ENCODE measurements at places on chromosomes 4 and X.

- DNase-seq = no peak
These were observed 249.7 kb downstream of the RAPGEF2 start for GRCh38 chr4:159352609-159353008.

DNA sequence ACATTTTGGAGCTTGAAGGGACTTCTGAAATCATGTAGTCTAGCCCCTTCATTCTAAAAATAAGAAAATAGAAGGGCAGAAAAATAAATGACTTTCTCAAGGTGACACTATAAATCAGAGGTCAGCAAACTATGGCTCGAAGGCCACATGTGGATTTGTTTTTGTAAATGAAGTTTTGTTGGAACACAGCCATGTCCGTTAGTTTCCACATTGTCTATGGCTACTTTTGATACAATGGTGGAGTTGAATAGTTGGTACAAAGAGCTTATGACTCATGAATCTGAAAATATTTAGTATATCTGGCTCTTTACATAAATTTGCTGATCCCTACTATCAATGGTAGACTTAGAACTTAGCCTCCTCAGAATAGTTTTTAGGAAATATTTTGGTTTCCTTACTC, 302.4 kb upstream of the PRPS2 start:
- DNase-seq = peak; percentile 54

GRCh38 chr4:22884157-22884556, 191.4 kb downstream of the GBA3 start:
- no peak for DNase-seq

DNA sequence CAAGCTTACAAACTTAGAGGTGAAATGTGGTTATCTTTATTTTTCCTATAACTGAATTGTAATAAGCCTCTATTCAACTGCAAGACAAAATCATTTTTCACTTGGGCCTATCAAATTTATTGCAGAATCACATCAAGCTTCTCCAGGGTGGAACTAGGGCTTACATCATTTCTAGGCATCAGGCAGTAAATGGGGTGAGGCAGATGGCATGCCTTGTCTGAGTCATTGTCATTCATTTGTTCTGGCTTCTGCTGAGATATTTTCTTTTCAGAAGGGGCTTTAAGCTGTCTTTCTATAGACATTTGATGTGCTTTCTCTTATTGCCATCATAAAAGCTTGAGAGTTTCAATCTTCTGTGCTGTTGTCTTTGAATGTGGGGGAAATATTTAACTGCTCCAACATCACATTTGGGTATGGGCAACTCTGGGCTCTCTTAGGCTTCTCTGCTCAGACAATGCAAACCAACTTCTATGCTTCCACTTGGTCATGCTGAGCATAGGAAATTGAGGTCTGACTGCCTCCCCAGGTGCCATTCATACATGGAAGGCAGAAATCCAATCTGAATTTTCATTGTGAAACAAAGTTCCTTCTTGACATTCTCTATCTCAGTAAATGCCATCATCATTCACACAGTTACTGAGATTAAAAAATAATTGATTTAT, 225.8 kb upstream of the GIMD1 start:
- DNase-seq = no peak

DNA sequence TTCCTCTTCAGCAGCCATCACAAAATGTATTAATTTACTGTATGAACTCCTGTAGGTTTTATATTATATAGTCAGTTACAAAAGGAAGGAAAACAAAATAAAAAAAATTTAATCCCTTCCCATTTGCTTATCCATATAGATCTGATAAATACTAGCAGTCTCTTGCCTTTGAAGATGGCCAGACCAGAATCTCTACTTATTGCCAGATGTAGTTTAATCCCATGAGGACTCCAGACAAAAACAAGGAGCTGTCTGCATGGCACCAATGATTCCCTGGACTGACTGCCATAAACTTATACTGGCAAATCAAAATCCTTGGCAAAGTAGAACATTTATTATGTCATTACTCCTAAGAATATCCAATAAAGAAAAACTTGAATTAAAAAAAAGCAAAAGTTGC, 223.3 kb upstream of the MAB21L2 start:
- DNase-seq = no peak

- DNase-seq = peak; percentile 79
These were observed 31.0 kb downstream of the ALPK1 start for GRCh38 chr4:112327965-112328733.

DNA sequence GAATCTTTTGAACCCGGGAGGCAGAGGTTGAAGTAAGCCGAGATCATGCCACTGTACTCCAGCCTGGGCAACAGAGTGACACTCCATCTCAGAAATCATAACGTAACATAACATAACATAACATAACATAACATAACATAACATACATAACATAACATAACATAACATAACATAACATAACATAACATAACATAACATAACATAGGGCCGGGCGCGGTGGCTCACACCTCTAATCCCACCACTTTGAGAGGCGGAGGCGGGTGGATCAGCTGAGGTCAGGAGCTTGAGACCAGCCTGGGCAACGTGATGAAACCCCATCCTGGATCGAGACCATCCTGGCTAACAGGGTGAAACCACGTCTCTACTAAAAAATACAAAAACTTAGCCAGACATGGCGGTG, 76.7 kb downstream of the NOCT start:
- no peak for DNase-seq

DNA sequence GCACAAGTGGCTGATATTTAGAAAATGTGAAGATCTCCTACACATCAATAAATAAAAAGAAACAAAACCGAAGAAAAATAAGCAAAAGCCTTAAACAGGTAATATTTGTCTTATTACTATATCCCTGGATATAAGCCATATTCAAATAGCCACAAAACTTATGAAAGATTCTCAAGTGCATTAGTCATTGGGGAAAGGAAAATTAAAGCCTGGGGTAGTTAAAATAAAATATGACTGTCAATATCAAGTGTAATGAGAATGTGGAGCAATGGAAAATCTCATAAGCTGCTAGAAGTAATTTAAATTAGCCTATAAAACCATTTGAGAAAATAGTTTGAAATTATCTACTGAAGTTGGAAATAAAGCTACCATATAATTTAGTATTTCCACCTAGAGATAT, 399.9 kb downstream of the GASK1B start:
- no peak for DNase-seq

- DNase-seq = no peak
These were observed 431.6 kb upstream of the MAOA start for GRCh38 chrX:43224496-43224895.

- no peak for DNase-seq
These were observed 37.5 kb downstream of the TBC1D19 start for GRCh38 chr4:26621366-26621765.

DNA sequence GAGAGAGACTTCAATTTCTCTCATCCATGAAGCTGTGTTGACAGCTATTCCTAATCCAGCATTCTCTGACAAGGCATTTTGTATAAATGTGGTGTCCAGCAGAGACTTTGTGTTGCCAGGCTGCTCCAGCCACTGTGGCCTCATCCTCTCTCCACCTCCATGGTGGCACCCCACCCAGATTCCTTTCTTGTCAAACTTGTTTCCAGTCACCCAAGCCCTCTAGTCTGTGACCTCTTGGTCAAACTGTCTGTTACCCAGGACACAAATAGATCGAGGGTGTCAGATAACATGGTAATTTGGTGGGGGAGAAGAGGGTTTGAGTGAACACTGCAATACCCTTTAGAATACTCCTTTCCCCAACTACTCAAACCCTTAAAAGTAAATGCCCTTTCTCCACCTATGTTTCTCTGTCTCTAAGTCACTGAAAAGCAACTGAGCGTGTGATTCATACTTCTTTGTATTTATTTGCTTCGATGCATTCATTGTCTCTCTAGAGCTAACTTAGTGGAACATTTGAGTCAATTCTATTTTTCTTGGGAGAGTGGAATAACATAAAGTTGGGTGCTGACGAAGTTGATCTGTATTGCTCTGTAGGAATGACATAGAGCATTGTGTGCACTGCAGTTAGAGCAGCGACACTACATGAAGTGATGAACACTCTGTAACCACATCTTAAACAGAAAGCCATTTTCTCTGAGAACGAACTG, 13.7 kb downstream of the PITX2 start:
- no peak for DNase-seq

DNA sequence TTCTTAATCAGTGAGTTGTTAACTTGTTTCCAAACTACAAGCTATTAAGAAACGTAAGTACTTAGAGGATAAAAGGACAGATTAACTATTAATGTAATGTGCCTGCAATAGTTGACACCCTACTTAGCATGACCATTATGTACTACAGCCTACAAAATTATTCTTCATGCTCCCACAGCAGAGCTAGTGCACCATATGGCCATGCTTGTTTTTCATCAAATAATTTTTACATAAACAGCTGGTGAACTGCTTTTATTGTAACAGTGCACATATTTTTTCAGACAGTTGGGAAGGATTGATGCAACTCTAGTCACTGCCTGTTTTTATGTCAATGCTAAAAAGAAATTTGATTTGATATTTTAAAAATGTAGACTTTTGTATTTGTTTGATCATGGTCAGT, 10.2 kb upstream of the MAGEB10 start:
- no peak for DNase-seq

- no peak for DNase-seq
These were observed 168.8 kb downstream of the MID1IP1 start for GRCh38 chrX:38970074-38970473.

- no peak for DNase-seq
These were observed 2628.2 kb downstream of the ARAP2 start for GRCh38 chr4:33616121-33616520.

- no peak for DNase-seq
These were observed 47.1 kb downstream of the HTT start for GRCh38 chr4:3121596-3121995.

- no peak for DNase-seq
These were observed 46.5 kb upstream of the CPLX1 start for GRCh38 chr4:872241-872981.

DNA sequence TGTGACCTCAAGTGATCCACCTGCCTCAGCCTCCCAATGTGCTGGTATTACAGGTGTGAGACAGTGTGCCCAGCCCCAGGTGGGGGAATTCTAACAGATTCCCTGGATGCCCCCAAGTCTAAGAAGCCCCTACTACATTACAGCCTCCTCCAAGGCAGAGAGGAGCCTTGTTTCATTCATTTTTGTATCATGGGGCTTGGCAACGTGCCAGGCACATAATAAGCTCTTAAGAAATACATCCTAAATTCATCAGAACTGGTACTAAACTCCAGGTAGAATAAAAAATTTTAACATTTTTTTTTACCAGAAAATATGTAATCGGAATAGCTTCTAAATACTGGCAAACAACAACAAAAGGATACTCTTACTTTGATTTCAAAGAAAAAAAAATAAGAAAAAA, 127.1 kb downstream of the CHIC2 start:
- DNase-seq = peak; percentile 42

DNA sequence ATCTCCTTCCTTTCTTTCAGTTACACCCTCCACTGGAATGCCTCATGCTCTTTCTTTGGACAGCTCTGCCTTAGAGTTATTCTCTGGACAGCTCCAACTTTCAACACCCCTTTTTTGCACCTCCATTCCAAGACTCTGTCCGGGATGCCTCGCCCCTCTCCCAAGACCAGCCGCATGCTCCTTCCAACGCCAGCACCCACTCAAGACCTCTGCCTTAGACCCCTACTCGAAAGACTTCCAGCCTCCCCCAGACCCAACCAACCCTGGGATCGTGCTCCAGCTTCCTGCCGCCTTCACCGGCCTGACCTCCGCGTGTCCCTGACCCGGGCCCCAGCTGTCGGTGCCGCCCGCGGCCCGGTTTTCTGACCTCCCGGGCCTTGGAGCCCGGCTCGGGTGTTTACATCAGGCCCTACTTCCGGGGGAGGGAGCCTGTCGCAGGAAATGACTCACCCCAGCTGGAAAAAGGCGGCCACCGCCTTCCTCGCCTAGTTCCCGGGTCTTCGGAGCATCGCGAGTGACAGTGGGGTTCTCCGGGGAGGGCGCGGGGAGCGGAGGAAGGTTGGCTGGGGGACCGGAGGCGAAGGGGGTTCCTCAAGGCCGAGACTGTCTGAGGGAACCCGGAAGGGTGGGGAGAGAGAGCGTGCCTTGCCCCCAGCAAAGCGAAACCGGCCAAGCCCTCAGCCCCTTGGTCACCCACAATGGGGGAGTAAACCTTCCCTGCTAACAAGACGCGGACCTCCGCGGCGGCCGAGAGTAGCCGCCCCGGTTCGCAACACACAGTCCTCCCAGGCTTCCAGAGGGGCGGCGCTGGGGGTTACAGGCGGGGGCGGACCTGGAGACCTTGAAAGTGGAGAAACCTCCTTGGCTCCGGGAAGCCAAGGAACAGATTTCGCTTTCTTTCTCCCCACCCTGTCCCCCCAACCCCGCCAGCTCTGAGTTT, at the start of gene WDR45:
TSS of gene WDR45 (minus strand) at position 399 of the 940 bp plus-strand sequence. CDS start 1,792 bp downstream, outside the sequence.
- DNase-seq = peak; percentile 68

DNA sequence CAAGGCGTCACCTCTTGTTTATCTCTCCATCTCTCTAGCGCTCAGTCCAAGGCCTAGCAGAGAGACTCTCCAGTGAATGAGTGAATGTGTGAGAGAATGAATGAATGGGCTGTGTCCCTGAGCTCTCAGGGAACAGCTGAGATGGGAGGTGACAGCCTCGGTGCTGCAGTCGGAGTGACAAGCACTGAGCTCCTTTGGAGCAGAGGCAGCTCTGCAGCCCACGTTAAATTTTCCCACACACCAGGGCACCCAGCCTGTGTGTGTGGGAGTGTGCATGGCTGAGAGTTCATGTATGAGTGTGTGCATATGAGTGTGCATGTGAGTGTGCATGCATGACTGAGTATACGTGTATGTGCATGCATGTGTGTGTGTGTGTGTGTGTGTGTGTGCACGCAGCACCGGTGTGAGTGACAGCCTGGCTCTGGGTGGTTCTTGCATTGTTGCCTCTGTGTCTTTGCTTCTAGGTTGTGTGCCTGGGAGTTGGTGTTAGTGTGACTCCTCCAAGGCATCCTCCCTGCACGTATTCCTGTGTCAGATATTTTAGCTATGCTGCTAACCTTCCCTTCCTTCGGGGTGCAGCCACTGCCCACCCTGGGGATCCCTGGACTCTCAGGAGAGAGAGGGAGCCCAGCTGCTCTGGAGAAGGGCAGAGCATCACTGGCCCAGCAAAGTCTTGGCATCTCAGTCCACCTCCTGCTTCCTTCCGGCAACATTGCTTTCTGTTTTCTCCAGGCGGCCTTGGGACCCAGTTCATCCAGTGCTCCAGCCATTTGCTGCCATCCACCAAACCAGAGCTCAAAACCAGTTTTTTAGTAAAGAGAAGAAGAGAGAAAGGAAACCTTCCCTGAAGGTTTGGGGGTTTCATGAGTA, 98.6 kb downstream of the PPP2R2C start:
- DNase-seq = no peak

DNA sequence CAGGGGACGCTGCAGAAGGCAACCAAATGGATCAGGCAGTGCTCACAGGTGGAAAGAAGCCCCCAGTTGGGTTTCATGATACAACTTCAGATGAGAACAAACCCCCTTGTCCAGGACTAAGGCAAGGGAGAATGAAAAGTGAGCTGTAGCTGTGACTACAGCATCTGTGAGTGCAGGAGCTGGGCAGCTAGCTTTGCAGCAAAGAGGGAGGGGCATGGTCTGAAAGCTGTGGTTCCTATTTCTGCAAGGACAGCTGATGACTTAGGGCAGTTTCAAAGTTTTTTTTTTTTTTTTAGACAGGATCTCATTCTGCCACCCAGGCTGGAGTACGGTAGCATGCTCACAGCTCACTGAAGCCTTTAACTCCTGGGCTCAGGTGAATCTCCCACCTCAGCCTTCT, 1317.4 kb upstream of the DIAPH2 start:
- no peak for DNase-seq

- no peak for DNase-seq
These were observed 74.9 kb downstream of the SPIN3 start for GRCh38 chrX:56920338-56920997.
